Stimulated activated naive CD4-positive, alpha-beta T cell treated with Interleukin-2 at 50 U/mL for 16 hours (primary cell): ENCODE measurements at places on chromosomes 5 and 9.

DNA sequence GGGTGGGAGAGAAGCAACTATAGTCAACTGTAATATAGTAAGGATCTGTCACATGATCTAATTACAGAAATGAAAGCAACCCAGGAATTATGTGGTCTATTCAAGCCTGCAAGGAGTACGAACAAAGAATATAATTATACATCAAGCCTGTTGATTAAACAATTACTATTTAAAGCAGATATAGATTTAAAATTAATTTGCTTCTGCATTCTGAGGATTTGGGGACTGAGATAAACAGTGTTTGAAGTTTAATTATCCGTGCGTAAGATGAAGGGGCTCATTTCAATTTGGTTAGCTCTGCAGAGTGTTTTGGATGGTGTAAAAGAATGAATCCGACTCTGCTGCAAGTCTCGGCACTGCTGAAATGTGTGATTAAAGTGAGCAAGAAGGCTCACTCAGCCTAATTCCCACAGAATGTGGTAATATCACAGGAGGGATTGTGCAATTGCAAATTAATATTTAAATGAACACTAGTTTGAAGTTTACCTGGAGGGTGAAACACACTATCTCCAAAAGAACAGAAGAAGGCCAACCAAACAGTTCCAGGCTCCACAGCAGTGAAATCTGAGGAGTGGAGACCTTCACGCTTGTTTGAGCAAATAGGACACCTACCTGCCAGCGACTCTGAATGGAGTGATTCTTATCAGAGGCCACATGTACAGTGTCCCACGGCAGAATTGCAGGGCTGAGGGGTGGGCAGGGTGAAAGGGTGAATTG, 420.6 kb upstream of the SLC30A5 start:
- no peak for DNase-seq

- no peak for DNase-seq
Observed at GRCh38 chr5:71828291-71829040, 109.4 kb downstream of the CARTPT start.

DNA sequence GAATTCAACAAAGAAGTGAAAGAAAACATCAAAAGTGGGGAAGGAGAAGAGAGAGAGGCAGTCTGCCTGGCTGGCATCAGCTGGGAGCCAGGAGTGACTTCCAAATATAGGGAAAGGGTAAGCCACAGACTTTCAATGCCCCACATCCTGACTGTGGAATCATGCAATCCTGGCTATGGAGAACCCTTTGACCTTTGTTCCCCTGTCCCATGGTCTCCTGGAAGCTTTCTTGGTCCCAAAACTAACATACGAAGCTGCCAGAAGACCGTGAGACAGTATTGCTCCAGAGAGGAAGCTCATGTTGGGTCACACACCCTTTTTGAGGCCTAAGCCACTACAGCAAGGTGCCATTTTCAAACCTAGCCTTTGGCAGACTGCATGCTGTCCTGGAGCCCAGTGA, 665.5 kb downstream of the ELAVL2 start:
- DNase-seq: no peak

DNA sequence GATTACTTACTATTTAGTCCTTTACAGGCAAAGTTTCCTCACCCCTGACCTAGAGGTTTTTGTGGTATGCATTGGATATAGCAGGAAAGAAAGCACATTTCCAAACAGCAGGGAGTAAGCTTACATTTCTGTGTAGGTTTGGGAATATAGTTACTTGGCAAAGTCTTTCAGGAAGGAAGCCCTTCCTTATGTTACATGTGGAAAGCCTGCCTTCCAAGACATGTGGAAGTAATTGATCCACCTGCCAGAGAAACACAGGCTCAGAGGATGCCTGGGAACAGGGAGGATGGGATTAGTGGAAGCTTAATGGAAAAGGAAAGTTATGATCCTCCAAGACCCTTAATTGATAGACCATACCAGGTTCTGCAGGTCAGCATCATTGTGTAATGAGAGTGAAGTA, 87.3 kb upstream of the PPP1R2B start:
- DNase-seq: no peak

GRCh38 chr9:68797116-68797515, 92.1 kb downstream of the PIP5K1B start:
- no peak for DNase-seq

DNA sequence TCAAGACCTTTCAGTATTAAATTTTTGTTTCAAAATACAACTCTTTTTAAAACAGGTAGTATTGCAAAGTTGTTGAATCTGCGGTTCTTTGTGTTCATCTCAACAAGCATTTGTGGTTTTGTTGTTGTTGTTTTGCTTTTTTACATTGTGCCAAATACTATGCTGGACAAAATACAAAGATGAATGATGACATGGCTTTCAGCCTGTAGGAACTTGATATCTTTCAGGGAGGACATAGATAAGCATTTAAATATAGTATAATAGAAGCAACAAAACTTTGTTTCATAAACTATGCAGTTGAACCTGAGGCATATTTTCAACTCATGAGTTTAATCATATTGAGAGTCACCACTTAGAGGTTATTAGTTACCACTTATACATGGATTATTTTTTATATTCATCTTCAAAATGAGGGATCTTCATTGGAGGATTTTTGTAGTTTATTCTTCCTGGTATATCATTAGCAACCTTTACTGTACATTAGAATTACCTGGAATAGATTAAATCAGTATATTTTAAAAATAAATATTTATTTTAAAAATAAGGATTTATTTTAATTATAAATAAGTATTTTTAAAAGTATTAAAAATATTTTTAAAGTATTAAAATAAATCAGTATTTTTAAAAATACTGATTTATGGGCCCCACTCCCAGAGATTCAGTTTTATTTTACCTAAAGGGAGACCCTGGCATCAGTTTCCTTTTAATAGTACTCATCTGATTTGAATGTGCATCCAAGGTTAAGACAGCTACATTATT, 42.9 kb downstream of the KIF2A start:
- no peak for DNase-seq

DNA sequence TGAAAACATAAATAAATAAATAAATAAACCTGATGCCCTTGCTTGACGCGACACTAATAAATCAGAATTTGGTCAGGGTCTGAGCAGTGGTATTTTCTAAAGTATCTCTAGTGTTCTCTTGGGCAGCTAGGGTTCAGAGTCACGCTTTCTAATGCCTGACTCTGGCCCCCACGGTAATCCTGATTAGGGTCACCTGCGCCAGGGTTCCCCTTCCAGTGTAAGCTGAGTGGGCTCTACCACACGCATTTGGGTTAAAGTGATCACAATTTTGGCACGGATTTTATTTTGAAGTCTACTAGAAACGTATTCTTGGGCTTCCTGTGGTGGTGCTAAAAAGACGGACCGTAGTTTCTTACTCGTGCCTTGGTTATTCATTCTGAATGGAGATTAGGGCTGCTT, 651 bp downstream of the TTC1 start:
- no peak for DNase-seq

DNA sequence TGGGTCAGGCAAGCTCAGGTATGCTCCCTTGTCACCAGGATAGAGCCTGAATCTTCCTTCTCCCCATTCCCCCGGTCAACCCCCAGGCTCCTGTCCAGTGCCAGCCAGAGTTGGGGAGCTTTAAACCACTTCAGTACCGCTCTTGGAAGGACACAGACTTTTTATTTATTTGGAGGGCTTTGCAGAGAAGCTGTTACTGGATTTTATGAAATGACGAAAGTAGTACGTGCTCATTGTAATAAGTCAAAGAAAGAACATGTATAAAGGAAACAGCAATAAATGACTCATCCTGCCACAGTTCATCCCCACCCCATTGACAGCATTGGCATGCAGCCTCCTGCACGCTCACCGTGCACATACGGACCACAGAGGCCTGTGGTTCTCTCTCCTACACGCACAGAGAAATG, 230.3 kb downstream of the AUH start:
- DNase-seq: peak; percentile 78

- no peak for DNase-seq
Observed at GRCh38 chr5:178569485-178569884, 20.7 kb downstream of the COL23A1 start.

DNA sequence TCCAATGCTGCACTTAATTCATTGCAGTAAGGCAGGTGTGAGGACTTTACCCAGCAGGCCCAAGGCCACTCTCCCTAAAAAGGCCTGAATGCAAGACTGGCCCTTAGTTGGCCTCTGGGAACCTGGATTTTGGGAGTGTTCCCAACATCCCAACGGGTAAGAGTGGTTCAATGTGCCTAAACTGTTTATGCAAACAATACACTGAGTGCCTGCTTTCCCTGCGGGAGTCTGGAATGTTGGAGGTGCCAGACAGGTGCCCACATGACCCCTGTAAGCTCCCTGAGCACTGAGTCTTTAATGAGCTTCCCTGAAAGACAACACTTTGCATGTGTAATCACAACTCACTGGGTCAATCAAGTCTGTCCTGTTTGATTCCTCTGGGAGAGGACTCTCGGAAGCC, 37.4 kb downstream of the NSUN2 start:
- no peak for DNase-seq

- no peak for DNase-seq
Observed at GRCh38 chr5:141914199-141914743, 9.4 kb upstream of the DELE1 start.

DNA sequence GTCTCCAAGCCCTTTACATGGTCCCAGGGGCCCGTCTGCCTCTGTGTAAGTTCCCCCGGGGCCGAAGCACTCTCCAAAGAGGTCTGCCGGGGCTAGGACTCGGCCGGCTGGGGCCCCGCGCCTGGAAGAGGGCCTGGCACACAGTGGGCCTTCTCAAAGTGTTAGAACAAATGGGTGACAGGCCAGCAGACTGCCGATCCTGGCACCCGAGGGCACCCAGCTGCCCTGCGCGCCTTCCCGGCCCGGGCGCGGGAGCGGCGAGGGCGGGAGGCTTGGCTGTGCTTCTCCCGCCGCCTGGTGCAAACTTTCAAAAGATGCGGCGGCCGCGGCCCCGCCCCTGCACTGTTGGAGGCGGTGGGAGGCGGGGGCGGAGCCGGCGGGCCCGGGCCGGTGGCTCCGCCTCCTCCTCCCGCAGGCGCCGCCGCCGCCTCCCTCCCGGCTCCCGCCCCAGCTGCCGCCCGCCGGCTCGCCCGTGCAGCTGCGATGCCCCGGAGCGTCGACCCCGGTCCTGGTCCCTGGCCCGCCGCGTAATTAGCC, at the start of gene NEURL1B:
Gene NEURL1B, plus strand, starts transcription at position 442 of the 537 bp plus-strand sequence. CDS start 144 bp downstream, outside the sequence.
- peak; percentile 23 for DNase-seq

DNA sequence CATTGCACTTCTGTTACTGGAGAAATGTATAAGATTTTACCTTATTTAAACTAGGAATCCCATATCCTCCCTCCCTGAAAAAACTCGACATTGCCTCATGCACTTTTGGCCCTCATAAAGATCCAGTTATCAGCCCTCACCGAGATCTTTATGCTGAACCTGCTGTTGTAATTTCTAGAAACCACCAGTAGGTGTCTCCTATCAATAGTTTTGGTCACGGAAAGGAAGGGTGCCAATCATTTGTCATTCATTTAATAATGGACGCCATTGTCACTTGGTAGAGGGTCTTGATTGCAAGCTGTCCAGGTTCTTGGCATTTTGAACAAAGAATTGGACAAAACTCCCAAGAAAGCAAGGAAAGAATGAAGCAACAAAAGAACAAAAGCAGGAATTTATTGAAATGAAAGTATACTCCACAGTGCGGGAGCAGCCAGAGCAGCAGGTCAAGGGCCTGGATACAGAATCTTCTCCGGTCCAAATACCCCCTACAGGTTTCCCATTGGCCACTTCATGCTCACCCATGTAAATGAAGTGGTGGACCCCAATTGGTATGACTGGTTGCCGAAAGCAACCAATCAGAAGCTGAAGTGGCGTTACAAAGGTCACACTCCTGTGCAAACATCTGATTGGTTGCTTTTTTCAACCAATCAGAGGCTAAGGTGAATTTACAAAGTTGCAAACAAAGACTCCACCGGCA, 524.3 kb downstream of the PSAT1 start:
- DNase-seq: no peak

DNA sequence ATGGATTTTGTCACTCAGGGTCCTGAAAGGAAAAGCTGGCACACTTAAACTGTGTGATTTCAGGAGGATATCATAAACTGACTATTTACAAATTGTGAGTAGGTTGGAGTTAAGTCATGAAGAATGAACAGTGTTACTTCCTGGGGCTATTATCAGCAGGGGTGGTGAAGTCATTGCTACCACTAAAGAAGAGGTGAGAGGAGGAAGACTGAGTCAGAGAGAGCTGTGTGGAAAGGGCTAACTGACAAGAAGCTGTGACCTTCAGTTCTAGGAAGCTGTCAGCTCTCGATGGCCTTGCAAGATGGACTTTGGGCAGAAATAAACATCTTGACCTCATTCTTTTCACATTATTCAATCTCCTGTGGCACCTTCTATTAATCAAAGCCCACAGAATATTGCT, 72.3 kb upstream of the STARD4 start:
- no peak for DNase-seq

DNA sequence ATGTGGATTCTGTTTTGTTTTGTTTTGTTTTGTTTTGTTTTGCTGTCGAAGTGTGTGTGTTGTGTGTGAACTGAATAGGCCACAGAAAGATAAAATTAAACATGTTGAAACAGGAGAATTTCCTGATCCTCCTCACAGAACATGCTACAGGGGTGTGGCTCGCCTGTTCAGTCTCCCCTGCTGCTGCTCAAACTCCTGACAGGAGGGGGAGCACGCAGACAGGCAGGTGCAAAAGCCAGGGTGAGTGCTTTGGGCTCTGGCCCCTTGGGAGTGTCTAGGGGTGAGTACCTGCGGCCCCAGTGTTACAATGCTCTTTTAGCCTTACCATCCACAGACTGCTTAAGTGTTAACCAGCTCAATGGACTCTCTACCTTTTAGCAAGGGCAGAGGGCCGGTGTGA, 473.5 kb downstream of the MAT2B start:
- no peak for DNase-seq

GRCh38 chr5:35799753-35800152, 56.9 kb upstream of the IL7R start:
- DNase-seq: no peak

- DNase-seq: no peak
Observed at GRCh38 chr5:181173420-181174342, 26.3 kb downstream of the OR2V2 start.
